Sigmoid colon (tissue), 7 donors: ENCODE measurements at places on chromosomes 5 and 9. TPM values are rescaled to one million over a fixed set of nuclear protein-coding genes. Genes with fewer than 3 reads are reported as not detected.
A peak's percentile ranks its signal among the peaks of the same experiment; 100 is the strongest.

GRCh38 chr9:127970401-127971313, 10.1 kb downstream of the EEIG1 start:
- no peaks in the 10 kb centered on the region for H3K27me3 ChIP-seq
- peak; percentile 62 for DNase-seq
- H3K36me3 ChIP-seq = no peaks in the 10 kb centered on the region
- no peak overlapping the region for H3K4me3 ChIP-seq
- peak overlapping the region; percentile 96 for H3K27ac ChIP-seq

GRCh38 chr9:136526625-136527066, 19.2 kb downstream of the NOTCH1 start:
- no peaks in the 10 kb centered on the region for H3K4me1 ChIP-seq
- H3K36me3 ChIP-seq = peaks cover 13% of the 10 kb centered on the region
- H3K27ac ChIP-seq = peak overlapping the region; percentile 77
- no peak overlapping the region for H3K4me3 ChIP-seq

- no peak overlapping the region for H3K27ac ChIP-seq
- peaks cover 4% of the 10 kb centered on the region for H3K4me1 ChIP-seq
- DNase-seq = peak; percentile 70
- no peaks in the 10 kb centered on the region for H3K36me3 ChIP-seq
Observed at GRCh38 chr9:135343837-135344522, 135.6 kb upstream of the PPP1R26 start.

DNA sequence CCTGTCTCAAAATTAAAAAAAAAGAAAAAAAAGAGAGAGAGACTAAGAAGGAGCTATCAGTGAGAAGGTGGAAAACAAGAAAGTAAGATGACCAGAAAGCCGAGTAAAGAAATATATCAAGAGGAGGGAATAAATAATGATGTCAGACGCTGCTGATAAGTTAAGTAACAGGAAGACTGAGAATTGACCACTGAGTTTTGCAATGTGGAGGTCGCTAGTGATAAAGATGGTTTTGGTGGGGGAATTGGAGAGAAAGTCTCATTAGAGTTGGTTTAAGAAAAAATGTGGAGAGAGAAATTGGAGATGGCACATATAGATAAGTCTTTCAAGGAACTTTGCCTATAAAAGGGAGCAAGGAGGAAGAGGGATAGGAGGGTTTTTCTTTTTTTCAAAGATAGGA, 91.9 kb downstream of the RAD23B start:
- no peaks in the 10 kb centered on the region for H3K27me3 ChIP-seq
- no peaks in the 10 kb centered on the region for H3K4me1 ChIP-seq
- no peaks in the 10 kb centered on the region for H3K36me3 ChIP-seq
- no peak overlapping the region for H3K4me3 ChIP-seq
- no peak for DNase-seq

- H3K36me3 ChIP-seq = no peaks in the 10 kb centered on the region
- H3K4me3 ChIP-seq = no peak overlapping the region
- H3K27ac ChIP-seq = no peak overlapping the region
- no peaks in the 10 kb centered on the region for H3K4me1 ChIP-seq
- H3K27me3 ChIP-seq = no peaks in the 10 kb centered on the region
- DNase-seq = no peak
Observed at GRCh38 chr9:5382479-5382878, 42.8 kb upstream of the RLN1 start.

DNA sequence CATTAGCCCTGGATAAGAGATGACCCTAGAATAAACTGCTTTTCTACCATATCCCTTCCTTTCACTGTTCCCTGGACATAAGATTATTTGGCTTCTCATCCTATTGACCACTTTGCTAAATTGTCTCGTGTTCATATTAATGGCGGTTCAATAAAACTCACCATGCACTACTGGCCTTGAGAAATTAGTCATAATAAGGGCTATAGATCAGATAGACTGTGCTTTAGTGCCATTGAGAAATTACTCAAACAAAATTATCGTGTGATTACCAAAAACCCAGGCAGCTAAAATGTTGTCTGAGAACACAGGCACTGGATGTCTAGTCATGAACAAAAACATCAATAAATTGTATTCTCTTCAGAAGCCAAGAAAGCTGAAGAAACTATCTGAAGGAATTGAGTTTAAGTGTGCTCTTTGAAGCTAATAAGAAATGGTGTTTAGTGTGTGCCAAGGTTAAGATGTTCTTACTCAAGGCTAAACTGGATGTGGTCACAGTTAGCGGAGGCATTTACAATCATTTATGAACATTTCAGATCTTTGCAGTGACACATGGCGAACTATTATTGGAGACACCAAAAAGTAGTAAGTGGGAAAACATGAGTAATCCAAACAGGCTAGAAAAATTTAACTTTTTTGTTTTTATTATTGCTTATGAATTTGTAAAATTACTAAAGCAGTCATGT, 460.4 kb upstream of the RORB start:
- H3K27me3 ChIP-seq = no peaks in the 10 kb centered on the region
- no peak overlapping the region for H3K27ac ChIP-seq
- no peak for DNase-seq
- no peak overlapping the region for H3K4me3 ChIP-seq

GRCh38 chr9:113621309-113621791, 157.8 kb downstream of the RGS3 start:
- H3K36me3 ChIP-seq = no peaks in the 10 kb centered on the region
- peak; percentile 89 for DNase-seq
- peaks cover 37% of the 10 kb centered on the region for H3K4me1 ChIP-seq

Gene PRSS3
- not detected for total RNA-seq

Gene PPP1R26
- total RNA-seq = 12.7 TPM
